ENCODE measurements at places on chromosomes 13 and 19. TPM values are rescaled to one million over a fixed set of nuclear protein-coding genes. Genes with fewer than 3 reads are reported as not detected.

DNA sequence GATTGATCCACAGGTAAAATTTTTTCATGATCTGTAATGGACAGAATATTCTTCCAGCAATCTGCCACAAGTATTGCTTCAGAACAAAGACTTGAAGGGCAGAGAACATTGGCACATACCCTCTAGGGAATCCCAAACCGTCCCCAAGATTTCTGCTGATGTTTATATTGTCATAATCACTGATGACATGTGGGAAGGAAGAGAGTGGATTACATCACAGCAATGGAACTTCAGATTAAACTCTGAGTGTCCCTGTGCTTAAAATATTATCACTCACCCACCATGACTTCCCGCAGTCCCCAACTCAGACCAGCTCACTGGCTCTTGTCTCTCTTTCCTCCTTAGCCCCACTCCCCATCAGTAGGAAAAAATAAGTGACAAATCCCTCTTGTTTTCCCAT, 8.5 kb upstream of the TPT1 start:
- H3K36me3 ChIP-seq = peaks cover 18% of the 10 kb centered on the region
- DNase-seq = no peak

The CEACAM8 gene
- 0.07 TPM for polyA plus RNA-seq

DNA sequence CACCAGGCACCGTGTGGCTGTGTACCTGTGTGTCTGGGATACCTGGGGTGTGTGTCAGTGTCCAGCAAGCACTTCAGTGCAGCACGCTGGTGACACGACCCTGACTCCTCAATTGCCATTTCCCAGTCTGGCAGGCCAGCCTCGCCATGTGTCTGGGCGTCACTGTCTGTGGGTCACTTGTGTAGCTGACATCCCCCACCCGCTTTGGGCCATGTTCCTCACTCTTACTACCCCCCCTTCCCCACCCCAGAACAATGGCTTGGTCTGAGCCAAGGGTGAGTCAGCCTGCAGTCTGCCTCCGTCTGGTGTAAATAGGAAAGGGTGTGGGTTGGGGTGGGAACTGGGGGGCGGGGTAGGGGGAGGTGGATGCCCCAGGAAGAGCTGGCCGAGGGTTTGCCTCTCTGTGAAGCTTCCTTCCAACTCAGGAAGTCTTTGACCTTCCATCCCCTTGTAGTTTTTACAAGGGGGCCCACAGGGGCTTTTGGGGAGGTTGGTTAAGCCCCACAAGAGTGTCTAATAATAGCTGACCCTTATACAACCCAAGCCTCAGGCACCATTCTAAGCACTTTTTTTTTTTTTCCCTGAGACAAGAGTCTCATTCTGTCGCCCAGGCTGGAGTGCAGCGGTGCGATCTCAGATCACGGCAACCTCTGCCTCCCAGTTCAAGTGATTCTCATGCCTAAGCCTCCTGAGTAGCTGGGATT, 17.6 kb downstream of the NOVA2 start:
- no peaks in the 10 kb centered on the region for H3K27me3 ChIP-seq
- no peaks in the 10 kb centered on the region for H3K36me3 ChIP-seq
- peaks cover 7% of the 10 kb centered on the region for H3K4me1 ChIP-seq
- DNase-seq = no peak
- H3K27ac ChIP-seq = no peak overlapping the region

DNA sequence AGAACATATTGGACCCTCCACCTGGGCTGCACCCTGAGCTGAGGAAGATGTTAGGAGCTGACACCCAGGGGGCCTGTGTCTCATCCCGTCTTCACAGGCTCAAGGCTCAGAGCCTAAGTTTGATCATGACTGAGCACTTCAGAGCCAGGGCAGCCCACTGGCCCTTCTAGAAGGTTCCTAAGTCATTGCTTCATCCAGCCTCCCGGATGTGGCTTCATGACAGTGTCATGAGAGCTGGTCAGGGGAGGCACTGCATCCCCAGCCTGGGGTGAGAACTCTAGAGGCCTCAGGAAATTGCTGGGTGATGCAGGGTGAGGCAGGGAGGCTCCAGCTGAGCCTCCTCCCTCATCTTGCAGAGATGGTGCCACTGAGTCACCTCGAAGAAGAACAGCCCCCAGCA, 24.9 kb upstream of the PIK3R2 start:
- no peak for DNase-seq
- H3K4me1 ChIP-seq = no peaks in the 10 kb centered on the region
- no peak overlapping the region for H3K4me3 ChIP-seq
- H3K27ac ChIP-seq = no peak overlapping the region

The CATSPERD gene
- polyA plus RNA-seq = not detected

The GSX1 gene
- not detected for polyA plus RNA-seq

The ZNF132 gene
- polyA plus RNA-seq = 0.72 TPM

GRCh38 chr13:109599901-109600657, 186.3 kb downstream of the IRS2 start:
- no peak overlapping the region for H3K27ac ChIP-seq
- H3K36me3 ChIP-seq = no peaks in the 10 kb centered on the region
- H3K27me3 ChIP-seq = no peaks in the 10 kb centered on the region
- H3K4me1 ChIP-seq = peaks cover 4% of the 10 kb centered on the region
- H3K4me3 ChIP-seq = no peak overlapping the region
- no peak for DNase-seq

DNA sequence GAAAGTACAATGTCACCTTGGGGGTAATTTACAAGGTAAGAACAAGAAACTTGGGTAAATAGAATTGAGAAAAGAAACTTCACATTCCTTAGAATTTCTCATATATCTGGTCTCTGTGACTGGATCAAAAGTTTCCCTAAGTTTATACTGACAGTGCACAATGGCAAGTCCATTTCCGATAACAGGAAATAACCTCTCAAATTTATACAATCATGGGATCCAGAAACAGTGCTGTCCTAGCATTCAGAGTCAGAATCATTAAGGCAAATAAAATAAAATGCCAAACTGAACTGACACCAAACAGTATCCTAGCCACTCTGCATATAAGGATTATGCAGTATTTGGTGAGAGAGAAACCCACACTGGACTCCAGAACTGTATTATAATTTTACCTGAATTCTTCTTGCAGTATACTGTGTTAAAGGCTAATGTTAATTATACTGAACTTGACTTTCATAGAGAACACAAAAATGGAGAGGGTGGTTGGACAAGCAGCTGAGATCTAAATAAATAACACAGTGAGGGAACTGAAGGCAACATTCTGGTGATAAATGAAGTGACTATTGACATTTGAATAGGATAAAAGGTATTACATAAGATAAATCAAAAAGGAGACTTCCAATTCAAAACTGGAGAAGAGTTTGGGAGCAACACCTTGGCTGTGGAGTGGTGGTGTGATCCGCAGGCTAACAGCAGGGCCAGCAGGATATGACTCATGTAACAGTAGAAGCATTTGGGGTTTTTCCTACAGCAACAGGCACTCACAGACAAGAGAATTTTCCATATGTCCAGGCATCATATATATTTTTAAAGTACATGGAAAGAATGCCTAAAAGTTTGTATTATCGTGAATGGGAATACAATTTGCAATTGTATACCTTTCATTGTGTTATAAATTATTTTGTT, 932.5 kb upstream of the MIR17HG start:
- no peak overlapping the region for H3K4me3 ChIP-seq
- H3K4me1 ChIP-seq = no peaks in the 10 kb centered on the region
- no peak for DNase-seq
- no peaks in the 10 kb centered on the region for H3K27me3 ChIP-seq
- no peaks in the 10 kb centered on the region for H3K36me3 ChIP-seq

GRCh38 chr13:67557642-67558241, 327.6 kb upstream of the PCDH9 start:
- no peak overlapping the region for H3K4me3 ChIP-seq
- H3K27ac ChIP-seq = no peak overlapping the region
- DNase-seq = no peak
- H3K36me3 ChIP-seq = no peaks in the 10 kb centered on the region
- no peaks in the 10 kb centered on the region for H3K4me1 ChIP-seq

GRCh38 chr13:33696530-33696929, 121.4 kb upstream of the RFC3 start:
- H3K4me3 ChIP-seq = no peak overlapping the region
- no peaks in the 10 kb centered on the region for H3K27me3 ChIP-seq
- no peaks in the 10 kb centered on the region for H3K4me1 ChIP-seq
- H3K36me3 ChIP-seq = no peaks in the 10 kb centered on the region

GRCh38 chr13:89955773-89956172, 1391.7 kb upstream of the MIR17HG start:
- DNase-seq = no peak
- H3K36me3 ChIP-seq = no peaks in the 10 kb centered on the region
- no peak overlapping the region for H3K27ac ChIP-seq
- H3K4me3 ChIP-seq = no peak overlapping the region

GRCh38 chr13:49746111-49746510, 46.4 kb downstream of the KPNA3 start:
- no peak overlapping the region for H3K27ac ChIP-seq
- no peaks in the 10 kb centered on the region for H3K27me3 ChIP-seq
- H3K36me3 ChIP-seq = peaks cover 3% of the 10 kb centered on the region
- no peak for DNase-seq
- no peak overlapping the region for H3K4me3 ChIP-seq

DNA sequence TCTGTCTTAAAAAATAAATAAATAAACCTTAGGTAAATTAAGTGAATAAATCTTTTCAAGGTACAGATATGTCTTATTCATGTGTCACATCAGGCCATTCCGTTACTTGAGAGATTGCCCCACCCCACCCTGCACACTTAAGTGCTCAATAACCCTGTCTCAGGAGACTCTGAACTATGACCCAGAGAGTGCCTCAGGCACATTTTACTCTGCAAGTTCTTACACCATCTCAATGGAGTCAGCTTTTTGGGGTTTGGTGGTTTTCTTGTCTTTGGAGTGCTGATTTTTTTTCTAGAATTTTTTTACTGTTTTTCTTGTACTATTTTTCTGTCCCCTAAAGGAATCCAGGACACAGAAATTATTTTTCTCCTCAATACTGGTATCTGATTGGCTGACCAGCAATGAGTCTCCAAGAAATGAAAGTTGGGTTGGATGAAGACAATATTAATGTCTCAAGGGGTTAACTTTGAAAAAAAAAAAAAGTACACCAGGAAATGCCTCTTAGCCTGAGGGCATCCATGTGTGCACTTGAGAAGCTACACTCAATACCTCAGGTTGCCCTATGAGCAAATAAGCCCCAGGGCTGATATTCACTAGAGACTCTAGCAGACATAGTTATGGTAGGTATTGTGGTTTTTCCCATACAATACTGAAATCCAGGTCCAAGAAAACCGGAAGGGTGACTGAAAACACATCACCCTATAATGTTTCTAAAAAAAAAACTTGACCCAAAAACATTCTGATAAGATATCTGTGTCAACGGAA, 114.6 kb upstream of the ZNF91 start:
- no peaks in the 10 kb centered on the region for H3K4me1 ChIP-seq
- no peaks in the 10 kb centered on the region for H3K36me3 ChIP-seq
- H3K27ac ChIP-seq = no peak overlapping the region
- H3K4me3 ChIP-seq = no peak overlapping the region
- no peak for DNase-seq

DNA sequence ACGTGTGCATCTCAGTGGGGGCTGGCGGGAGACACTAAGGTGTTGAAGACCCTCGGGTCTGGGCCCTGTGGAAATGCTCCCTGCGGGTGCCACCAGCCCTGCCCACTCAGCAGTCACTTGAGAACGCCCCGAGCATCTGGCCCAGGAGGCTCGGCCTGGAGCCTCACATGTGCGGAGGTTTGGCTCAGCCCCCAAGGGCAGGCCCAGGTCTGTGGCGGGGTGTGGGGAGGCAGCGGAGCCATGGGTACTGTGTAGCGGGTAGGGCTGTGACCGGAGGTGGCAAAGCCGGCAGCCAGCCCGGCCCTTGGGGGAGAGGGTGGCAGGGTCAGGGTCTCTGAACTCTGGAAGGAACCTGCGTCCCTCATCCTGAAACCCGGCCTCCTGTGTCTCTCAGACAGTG, 37.6 kb downstream of the MCF2L start:
- H3K27ac ChIP-seq = no peak overlapping the region
- no peaks in the 10 kb centered on the region for H3K4me1 ChIP-seq
- no peaks in the 10 kb centered on the region for H3K27me3 ChIP-seq
- no peaks in the 10 kb centered on the region for H3K36me3 ChIP-seq
- no peak overlapping the region for H3K4me3 ChIP-seq

DNA sequence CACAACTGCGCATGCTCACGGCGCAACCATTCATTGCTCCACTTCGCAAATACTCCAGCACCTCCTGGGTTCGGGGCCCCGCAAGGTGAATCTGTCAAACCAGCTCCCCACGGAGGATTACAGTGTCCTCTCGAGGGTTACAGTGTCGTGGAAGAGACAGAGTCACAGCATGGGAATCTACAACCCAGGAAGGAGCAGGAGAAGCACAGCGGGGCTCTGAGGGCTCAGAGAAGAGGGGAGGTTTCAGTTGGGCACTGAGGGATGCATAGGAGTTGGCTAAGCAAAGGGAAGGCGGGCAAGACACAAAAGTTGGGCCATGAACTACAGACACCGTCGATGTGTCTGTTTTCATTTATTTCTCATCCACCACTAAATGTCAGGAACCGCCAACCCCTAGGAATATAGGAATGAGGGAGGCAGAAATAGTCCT, 1.0 kb upstream of the GTF2F1 start:
- no peak for DNase-seq
- peaks cover 9% of the 10 kb centered on the region for H3K4me1 ChIP-seq
- peak overlapping the region; percentile 87 for H3K27ac ChIP-seq
- peak overlapping the region; percentile 93 for H3K4me3 ChIP-seq

- no peaks in the 10 kb centered on the region for H3K4me1 ChIP-seq
- no peak for DNase-seq
- H3K4me3 ChIP-seq = no peak overlapping the region
- H3K27me3 ChIP-seq = peaks cover 2% of the 10 kb centered on the region
- H3K36me3 ChIP-seq = no peaks in the 10 kb centered on the region
Measured at GRCh38 chr19:41623360-41623759, 3.5 kb downstream of the CEACAM4 start.

GRCh38 chr13:30105381-30105780, 202.0 kb downstream of the KATNAL1 start:
- no peak overlapping the region for H3K27ac ChIP-seq
- H3K4me1 ChIP-seq = peaks cover 7% of the 10 kb centered on the region
- H3K27me3 ChIP-seq = no peaks in the 10 kb centered on the region
- H3K36me3 ChIP-seq = no peaks in the 10 kb centered on the region
- H3K4me3 ChIP-seq = no peak overlapping the region

GRCh38 chr13:109357751-109358471, 428.5 kb downstream of the IRS2 start:
- no peaks in the 10 kb centered on the region for H3K36me3 ChIP-seq
- no peak for DNase-seq
- no peak overlapping the region for H3K27ac ChIP-seq
- no peak overlapping the region for H3K4me3 ChIP-seq
- H3K4me1 ChIP-seq = no peaks in the 10 kb centered on the region

The GRIK5 gene
- 0.09 TPM for polyA plus RNA-seq

Data from liver (tissue), 10 donors.